Large intestine (tissue), 12 donors: ENCODE measurements at places on chromosomes 12 and 14.
A peak's percentile ranks its signal among the peaks of the same experiment; 100 is the strongest.

- H3K36me3 ChIP-seq: no peaks in the 10 kb centered on the region
- H3K4me3 ChIP-seq: no peak overlapping the region
- H3K27ac ChIP-seq: peak overlapping the region; percentile 67
- peaks cover 19% of the 10 kb centered on the region for H3K4me1 ChIP-seq
Observed at GRCh38 chr12:71195338-71195896, 37.6 kb upstream of the TSPAN8 start.

DNA sequence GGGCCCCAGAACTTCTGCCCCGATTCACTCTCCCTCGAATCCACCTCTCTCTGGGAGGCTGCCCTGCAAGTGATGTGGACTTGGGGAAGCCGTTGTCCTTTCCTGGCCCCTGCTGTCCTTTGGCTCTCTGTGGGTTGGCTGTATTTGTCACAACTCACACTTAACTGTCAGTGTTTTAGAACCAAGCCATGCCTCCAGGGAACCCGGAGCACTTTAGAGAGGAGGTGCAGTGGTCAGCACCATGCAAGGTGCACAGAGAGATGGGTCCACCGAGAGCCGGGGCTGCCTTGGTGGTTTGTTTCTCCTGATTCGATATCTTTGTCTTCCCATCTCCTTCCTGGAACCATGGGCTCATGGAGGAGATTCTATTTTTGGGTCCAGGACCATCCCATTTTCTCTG lies 129.5 kb upstream of the RTL1 start:
- no peak overlapping the region for H3K27ac ChIP-seq
- H3K4me3 ChIP-seq: no peak overlapping the region
- no peak for DNase-seq
- no peaks in the 10 kb centered on the region for H3K27me3 ChIP-seq

GRCh38 chr12:39505023-39505422 lies 62.1 kb upstream of the KIF21A start:
- no peaks in the 10 kb centered on the region for H3K27me3 ChIP-seq
- H3K4me3 ChIP-seq: no peak overlapping the region
- H3K4me1 ChIP-seq: no peaks in the 10 kb centered on the region

- no peak overlapping the region for H3K27ac ChIP-seq
- H3K36me3 ChIP-seq: no peaks in the 10 kb centered on the region
- no peak overlapping the region for H3K4me3 ChIP-seq
- no peaks in the 10 kb centered on the region for H3K27me3 ChIP-seq
Observed at GRCh38 chr12:58081488-58081887, 140.1 kb downstream of the ATP23 start.

DNA sequence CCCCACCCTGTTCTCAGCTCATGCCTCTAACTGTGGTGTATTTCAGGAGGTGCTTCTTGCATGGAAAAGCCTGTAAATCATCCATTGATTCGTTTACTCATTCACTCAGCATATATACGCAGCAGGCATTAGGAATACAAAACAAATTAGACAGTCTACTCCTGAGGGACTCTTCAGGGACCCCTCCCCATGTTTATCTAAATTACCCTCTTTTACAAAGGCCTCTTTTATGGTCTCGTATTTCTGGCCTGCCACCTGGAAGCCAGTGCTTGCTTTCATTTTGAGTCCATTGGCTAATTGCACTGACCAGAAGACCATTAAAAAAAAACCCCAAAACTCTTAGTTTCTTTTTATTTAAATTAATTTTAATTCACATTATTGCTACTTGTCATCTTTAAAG lies 134.4 kb downstream of the DACT1 start:
- H3K36me3 ChIP-seq: no peaks in the 10 kb centered on the region
- H3K27ac ChIP-seq: no peak overlapping the region
- DNase-seq: no peak
- H3K27me3 ChIP-seq: no peaks in the 10 kb centered on the region

GRCh38 chr12:92485351-92486348 lies 217.1 kb upstream of the PLEKHG7 start:
- DNase-seq: no peak
- H3K4me3 ChIP-seq: no peak overlapping the region
- H3K27me3 ChIP-seq: no peaks in the 10 kb centered on the region
- no peaks in the 10 kb centered on the region for H3K36me3 ChIP-seq

GRCh38 chr14:71508901-71509300 lies 423.3 kb upstream of the RGS6 start:
- DNase-seq: no peak
- H3K36me3 ChIP-seq: peaks cover 3% of the 10 kb centered on the region
- H3K27ac ChIP-seq: no peak overlapping the region
- H3K4me3 ChIP-seq: no peak overlapping the region
- H3K27me3 ChIP-seq: no peaks in the 10 kb centered on the region

GRCh38 chr14:106021832-106022231 lies 495.4 kb downstream of the TMEM121 start:
- H3K27me3 ChIP-seq: no peaks in the 10 kb centered on the region
- H3K4me1 ChIP-seq: no peaks in the 10 kb centered on the region
- DNase-seq: no peak
- no peak overlapping the region for H3K4me3 ChIP-seq

DNA sequence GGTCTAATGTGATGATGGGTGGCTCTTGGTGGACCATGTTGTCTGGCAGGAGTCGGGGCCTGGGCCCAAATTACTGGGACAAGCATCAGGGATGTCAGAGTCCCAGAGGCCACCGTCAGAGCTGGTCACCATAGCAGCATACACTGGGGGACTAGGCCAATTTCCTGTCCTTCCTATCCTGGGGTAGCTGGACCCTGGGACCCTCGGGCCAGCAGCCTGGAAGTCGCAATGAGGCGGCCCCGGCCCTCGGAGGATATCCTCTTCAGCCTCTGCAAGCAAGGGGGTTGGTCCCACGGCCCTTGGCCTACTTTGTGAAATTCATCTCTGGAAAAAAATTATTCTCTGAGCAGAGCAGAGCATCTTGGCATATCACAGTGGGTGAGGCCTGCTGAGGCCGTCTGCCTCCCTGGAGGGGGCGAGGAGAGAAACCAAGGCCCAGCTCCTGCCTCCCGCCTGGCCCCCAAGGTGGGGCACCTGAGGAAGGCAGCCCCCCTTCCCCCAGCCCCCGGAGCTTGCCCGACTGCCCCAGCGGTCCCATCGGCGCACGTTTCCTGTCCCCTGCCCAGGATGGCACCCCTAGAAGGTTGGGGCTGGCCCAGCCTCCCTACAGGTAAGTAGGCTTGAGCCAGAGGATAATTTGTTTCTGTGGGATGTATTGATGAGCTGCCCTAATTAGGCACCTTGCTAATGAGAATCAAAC lies 135.0 kb upstream of the MYL2 start:
- H3K36me3 ChIP-seq: no peaks in the 10 kb centered on the region
- no peaks in the 10 kb centered on the region for H3K27me3 ChIP-seq
- no peaks in the 10 kb centered on the region for H3K4me1 ChIP-seq

GRCh38 chr12:48118284-48118871 lies 786 bp upstream of the PFKM start:
- H3K27me3 ChIP-seq: no peaks in the 10 kb centered on the region
- H3K27ac ChIP-seq: peak overlapping the region; percentile 41
- peak overlapping the region; percentile 68 for H3K4me3 ChIP-seq
- peak; percentile 29 for DNase-seq
- H3K36me3 ChIP-seq: peaks cover 5% of the 10 kb centered on the region

DNA sequence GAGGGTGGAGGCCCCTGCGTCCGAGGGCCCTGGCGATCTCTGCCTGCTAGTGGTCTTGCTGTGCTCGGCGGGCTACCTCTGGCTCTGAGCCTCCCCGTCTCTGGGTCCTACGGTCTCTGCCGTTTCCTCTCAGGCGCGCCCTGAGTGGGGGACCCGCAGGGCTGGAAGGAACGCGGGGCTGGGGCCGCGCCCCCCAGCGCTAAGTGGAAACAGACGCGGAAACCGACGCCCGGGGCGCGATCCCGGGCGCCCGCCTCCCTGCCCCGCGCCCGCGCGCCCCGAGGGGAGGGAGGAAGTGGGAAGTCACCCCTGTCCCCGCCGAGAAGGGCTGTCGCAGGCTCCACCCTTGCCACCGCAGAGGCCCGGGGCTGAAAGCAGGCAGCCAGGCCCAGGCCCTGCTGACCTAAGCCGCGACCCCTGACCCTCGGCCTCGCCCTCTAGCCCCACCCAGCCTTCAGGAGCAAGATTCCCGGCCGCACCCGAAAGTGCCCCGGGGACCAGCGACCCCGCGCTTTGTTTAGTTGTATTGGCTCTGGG lies 831 bp downstream of the CRIP1 start:
- H3K27me3 ChIP-seq: peaks cover 31% of the 10 kb centered on the region
- peaks cover 61% of the 10 kb centered on the region for H3K4me1 ChIP-seq
- no peaks in the 10 kb centered on the region for H3K36me3 ChIP-seq

DNA sequence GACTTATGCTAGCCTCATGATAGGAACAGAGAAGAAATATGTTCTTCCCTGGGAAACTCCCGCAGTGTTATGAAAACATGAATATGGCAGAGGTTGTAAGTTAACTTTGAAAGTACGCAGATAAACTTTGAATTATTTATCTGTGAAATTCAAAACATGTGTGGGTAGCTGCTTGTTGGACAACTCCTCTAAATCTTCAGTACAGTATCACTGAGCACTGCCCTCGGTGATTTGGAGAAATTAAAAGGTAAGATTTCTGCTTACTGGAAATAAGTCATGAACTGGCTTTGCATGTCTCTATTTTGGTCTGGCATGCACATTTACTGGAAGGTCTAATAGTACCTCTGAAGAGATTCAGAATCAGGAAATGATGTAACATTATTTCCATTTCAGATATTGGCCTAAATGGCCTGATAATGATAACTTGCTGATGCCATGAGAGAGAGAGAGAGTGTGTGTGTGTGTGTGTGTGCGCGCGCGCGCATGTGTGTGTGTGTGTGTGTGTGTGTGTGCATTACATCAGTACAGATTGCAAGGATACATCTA lies 1441.9 kb upstream of the FLRT2 start:
- no peaks in the 10 kb centered on the region for H3K27me3 ChIP-seq
- no peak for DNase-seq
- no peak overlapping the region for H3K27ac ChIP-seq
- no peaks in the 10 kb centered on the region for H3K36me3 ChIP-seq
- no peaks in the 10 kb centered on the region for H3K4me1 ChIP-seq

GRCh38 chr12:112988224-112988623 lies 9.9 kb downstream of the OAS2 start:
- no peaks in the 10 kb centered on the region for H3K36me3 ChIP-seq
- H3K27ac ChIP-seq: no peak overlapping the region
- no peak for DNase-seq
- H3K4me1 ChIP-seq: no peaks in the 10 kb centered on the region
- H3K27me3 ChIP-seq: peaks cover 5% of the 10 kb centered on the region

- no peak overlapping the region for H3K4me3 ChIP-seq
- peak; percentile 33 for DNase-seq
- peaks cover 46% of the 10 kb centered on the region for H3K36me3 ChIP-seq
Observed at GRCh38 chr14:74299061-74299545, 3.6 kb downstream of the ABCD4 start.

DNA sequence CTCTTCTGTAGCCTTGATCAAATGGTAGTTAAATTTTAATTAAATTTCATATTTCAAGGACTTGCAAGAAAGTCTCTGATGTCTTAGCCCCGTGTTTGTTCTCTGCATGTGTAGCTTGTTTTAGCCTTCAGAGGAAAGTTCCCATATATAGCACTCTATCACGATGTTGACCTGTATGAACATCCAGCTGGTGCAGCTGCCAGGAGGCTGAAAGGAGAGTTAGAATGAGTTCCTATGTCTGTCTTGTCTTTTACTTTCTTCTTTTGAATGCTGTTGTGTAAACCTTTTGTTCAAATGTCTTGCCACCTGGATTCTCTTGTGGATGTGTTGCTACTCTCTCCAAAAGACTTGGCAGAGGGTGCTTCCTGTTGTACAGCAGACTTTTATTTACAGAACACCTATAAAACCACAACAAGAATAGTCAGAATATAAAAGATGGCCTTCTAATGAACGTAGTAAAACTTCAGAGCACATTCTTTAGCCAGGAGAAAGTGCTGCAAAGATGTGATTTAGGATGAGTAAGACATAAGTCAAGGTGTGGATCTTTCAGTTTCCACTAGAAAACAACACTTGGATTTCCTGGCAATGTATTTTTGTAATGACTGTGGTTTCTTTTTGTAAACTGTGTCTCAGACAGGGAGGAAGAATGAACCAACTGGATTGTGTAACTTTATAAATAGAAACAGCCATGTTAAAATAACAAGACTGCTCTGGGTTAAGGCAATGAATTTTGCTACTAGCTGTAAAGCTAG lies 17.2 kb downstream of the NAV3 start:
- H3K27ac ChIP-seq: no peak overlapping the region
- H3K27me3 ChIP-seq: no peaks in the 10 kb centered on the region

DNA sequence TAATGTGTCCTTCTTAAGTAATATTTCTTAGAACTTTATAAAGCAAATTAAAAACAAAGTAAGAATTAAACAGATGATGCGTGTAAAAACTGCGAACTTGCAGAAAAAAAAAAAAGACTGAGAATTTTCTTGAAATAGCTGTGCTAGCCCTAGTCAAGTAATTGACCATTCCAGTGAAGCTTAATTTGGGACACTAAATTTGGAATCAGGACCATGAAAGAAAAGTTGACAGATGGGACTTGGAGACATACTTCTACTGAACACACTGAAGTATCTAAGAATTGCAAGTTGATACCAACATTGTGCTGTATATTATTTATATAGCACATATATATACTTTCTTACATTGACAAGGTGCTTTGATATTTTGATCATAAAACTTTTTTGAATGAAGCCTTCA lies 386.6 kb downstream of the KCNH5 start:
- no peak overlapping the region for H3K27ac ChIP-seq
- no peak overlapping the region for H3K4me3 ChIP-seq
